Activated CD8-positive, alpha-beta T cell treated with anti-CD3 and anti-CD28 coated beads, Interleukin-2, amount 10 ng/mL, durations not matched to agents 7 days and 5 days (primary cell): ENCODE measurements at places on chromosomes 3 and 15. TPM values are rescaled to one million over a fixed set of nuclear protein-coding genes. Genes with fewer than 3 reads are reported as not detected.

Gene GP5
- total RNA-seq, result 1.4 TPM

Gene TM4SF1
- not detected for total RNA-seq

Gene SNX22
- 0.47 TPM for total RNA-seq

Gene GOLGA8H
- 0.24 TPM for total RNA-seq

Gene ZNF502
- 2.4 TPM for total RNA-seq

Gene TEX9
- total RNA-seq, result 0.60 TPM

Gene NR2F2
- not detected for total RNA-seq

Gene CCR4
- 2.9 TPM for total RNA-seq

Gene NR2E3
- not detected for total RNA-seq

DNA sequence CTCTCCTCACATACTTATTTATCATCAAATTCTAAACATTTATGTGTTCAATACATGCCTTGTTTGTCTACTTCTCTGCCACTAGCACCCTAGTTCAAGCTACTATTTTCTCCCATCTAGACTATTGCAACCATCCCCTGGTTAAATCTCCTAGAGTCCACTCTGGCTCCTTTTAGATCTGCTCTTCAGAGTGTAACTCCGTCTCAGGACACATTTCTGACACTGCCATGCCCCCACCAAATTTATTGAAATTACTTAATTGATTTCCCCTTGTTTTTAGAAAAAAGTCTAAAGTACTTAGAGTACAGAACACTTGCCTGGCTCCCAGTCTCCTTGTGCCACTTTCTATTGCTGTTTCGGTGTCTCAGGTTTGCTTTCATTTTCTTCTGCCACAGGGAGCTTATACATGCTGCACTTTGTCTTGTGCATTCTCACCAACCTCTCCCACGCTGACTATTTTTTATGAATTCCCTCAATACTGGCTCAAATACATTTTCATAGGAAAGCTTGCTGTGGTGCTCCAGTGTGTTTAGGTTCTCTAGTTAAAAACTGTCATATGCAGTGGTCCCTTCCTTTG lies 792.3 kb downstream of the DIPK2A start:
- no peak for DNase-seq

GRCh38 chr15:80123034-80123433 lies 29.8 kb upstream of the FAH start:
- DNase-seq, result no peak

DNA sequence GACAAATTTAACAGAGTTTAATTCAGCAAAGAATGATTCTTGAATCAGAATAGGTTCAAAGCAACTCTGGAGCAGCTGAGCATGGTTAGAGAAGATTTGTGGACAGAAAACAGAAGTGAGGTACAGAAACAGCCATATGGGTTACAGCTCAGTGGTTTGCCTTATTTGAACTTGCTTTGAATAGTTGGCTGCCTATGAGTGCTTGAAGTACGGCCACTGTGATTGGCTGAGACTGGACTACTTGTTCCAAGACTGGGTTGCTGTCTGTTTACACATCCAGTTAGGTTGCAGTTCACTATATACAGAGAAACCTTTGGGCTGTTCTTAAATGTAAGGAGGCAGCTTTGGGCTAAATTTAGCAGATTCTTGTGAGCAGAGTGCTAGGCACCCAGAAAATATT lies 79.4 kb upstream of the CADPS start:
- no peak for DNase-seq

GRCh38 chr3:183844606-183845005 lies 19.2 kb upstream of the MAP6D1 start:
- DNase-seq, result no peak

DNA sequence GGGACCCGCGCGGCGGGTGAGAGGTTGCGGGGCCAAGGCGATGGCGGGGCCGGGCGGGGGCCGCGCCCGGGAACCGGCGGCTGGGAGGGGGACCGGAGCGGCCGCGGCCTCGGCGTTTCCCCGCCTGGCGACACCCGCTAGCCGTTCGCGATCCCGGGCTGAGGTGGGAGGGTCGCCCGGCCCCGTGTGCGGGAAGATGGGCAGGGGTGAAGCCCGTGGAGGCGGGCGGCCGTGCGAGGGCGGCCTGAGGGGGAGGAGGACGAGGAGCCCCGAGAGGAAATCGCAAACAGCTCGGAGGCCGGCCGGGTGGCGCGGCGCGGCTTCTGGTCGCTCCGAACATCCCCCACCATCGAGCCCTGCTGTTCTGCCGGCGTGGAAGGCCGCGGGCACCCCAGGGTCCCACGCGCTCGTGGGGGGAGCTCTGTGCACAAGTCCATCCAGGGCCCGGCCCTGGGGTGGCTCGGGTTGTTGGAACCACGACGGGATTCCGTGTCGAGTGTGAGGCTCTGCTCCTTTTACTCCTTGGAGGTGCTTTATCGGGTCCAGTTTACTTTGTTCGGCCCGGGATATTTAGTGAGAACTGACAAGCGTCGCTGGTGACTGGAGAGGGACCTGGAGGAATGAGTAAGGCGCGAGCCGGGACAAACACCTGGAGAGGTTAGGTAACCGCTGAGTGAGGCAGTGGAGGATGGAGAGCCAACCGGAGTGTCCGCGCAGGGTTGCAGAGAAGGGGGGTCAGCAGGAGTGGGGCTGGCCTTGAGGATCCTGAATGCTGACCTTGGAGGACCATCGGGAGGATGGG lies 728 bp downstream of the CRTC3 start:
- peak; percentile 67 for DNase-seq

- no peak for DNase-seq
These were observed 189.8 kb downstream of the ATP10A start for GRCh38 chr15:25673351-25673750.

GRCh38 chr3:152330559-152330958 lies 61.8 kb downstream of the MBNL1 start:
- no peak for DNase-seq

- no peak for DNase-seq
These were observed 1.6 kb downstream of the LNP1 start for GRCh38 chr3:100402891-100403290.

DNA sequence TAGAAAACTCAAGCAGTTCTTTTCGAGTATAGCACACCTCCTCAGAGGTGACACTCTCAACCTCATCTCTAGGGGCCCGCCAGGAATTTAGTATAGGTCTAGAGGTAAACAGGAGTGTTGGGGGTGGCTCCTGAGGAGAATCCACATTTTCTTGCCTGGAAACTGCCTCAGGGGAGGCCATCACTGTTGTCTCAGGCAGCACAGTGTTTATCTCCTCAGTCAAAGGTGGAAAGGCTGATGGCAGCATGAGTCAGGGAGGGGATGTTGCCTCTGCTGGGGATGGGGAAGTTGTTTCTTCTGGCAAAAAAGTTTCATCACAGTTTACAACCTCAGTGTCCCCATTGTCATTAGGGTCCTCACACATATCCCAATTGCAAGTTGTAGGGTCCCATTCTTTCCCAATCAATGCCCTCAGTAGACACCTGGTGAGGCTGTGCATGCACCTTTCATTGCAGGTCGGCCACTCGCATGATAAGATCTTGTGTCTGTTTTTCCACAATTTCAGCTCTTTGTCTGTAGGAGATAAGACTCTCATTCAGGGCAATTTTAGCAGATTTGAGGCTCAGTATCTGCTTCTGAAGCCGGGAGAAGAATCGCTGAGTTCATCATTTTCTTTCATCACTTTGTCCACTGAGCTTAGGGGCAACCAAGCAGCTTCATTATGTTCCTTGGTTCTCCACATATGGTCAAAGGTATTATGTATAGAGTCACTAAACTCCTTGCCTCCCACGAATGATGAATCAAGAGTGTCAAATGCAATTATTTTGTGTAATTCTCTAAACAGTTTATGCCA lies 25.8 kb downstream of the NAALADL2 start:
- DNase-seq, result no peak

- no peak for DNase-seq
These were observed 10.0 kb upstream of the P3H2 start for GRCh38 chr3:190130696-190131095.

DNA sequence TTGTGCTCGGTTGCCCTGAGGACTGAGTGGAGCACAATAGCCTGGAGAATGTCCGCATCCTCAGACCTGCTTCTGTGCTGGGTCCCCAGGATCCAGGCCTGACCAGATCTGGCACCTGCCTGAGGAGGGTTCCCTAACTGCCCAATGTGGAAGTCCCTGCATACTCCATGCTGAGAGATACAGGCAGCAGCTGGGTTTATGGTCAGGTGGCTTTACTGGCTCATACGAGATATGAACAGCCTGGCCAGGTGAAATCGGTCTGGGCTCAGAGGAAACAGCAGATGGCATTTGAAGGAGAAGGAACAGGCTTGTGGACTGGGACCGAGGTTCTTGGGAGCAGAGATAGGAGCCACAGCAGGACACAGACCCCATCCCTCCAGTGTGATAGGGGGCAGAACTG lies 18.2 kb upstream of the KIF23 start:
- DNase-seq, result no peak

DNA sequence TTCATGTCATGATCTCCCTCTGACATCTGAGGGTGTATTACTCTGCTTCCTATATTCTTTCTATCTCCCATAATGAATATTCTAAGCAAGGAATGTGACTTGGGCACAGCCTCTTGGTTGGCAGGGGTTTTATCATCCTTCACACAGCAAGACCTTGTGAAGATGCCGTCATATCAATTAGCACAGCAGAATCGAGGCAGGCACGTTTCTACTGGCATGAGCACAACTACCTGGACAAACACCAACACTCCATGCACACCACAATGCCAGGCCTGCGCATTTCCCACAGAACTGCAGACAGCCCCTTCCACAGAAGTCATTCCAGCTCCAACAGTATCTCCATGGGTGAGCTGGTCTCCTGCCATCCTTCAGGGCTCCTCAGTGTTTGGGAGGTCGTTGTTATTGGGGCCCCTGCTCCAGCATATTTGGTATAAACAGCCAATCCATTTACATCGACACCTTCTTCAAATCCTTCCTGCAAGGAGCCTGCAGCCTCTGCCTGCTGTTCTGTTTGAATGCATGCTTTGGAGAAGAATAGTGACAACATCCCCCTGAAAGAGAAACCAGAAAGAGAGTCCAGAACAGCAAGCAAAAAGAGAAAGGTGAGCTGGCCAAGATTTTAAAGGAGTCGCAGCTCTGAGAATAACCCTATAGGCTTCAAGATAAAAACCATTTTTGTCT lies 275.5 kb downstream of the SHOX2 start:
- no peak for DNase-seq

DNA sequence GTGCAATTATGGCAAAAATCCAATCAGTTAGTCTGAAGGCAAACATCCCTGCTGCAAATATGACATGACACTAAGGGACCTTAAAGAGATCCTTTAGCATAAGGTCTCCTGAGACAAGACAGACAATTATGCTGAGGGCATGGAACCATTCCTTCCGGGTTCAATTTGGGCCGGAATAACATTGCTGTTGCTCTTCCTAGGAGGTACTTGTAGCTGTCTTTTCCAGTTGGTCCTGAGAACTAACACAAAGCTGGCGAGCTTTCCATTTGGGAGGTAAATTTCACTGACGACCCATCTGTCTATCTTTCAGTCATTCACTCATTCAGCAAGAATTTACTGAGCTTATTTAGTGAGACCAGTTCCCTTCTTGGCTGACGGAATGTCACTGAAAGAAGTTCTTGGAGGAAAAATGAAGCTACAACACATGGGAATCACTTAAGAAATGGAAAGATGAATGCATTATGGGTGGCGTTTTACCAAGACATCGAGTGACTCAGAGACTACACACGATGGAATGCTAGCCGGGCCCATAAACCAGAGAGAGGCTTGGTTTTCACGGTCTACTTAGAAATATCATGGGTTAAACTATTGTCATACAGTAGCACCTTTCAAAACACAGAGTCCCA lies 215.5 kb downstream of the PDZRN3 start:
- no peak for DNase-seq

GRCh38 chr15:71841563-71841962 lies 31.2 kb downstream of the NR2E3 start:
- DNase-seq, result no peak

DNA sequence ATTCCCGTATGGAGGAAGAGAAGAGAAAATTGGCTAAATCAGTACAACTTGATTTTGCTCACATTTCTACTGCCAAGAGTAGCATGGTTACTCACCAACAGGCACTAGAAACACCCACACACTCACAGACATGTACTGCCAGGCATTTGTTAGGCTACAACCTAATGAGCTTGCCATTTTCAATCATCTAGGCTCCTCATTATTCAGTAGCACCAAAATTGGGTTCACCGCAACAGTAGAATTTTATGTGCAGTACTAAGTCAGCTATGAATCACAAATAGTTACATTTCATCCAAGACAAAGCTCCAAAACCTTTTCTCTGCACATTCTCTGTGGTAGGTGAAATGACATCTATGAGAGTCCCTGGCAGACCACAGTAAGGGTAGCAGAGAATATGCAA lies 15.0 kb upstream of the THUMPD3 start:
- DNase-seq, result no peak

DNA sequence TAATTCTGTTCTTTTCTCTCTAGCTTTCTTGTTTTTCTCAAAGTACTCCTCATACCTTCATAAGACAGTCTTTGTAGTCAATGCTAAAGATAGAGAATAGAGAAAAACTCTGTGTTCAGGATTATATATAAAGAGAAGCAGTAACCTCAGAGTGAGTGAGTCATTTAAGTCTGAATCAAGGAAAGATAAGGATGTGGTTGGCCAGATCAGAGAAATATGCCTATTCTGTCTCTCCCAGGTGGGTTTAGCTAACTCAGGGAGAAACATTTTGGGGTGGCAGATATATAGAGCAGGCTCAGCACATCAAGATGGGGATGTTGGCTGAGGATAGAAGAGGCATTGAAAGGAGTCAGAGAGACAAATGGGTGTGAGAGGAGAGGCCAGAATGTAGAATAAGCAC lies 31.4 kb downstream of the GTF2E1 start:
- DNase-seq, result no peak

DNA sequence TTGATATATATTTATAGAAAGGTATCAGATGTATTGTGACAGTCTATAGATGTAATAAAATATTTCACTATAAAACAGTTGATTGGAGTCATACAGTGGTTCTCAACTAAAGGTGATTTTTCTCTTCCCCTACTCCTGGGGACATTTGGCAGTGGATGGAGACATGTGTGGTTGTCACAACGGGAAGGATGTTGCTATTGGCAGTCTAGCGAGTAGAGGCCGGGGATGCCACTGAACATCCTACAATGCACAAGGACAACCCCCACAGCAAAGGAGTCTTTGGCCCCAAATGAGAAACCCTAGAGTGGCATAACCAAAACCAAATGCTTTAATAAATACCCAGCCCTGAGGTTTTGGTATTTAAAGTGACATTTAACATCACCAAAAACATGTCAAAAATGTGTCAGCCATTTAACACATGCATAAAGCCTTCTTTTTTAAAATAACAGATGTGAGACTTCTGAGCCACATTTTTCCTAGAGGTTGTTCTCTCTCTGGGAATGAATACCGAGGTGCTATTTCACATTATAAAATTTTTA lies 367.5 kb downstream of the PTPRG start:
- DNase-seq, result no peak

GRCh38 chr3:135324301-135324700 lies 529.2 kb downstream of the EPHB1 start:
- no peak for DNase-seq

DNA sequence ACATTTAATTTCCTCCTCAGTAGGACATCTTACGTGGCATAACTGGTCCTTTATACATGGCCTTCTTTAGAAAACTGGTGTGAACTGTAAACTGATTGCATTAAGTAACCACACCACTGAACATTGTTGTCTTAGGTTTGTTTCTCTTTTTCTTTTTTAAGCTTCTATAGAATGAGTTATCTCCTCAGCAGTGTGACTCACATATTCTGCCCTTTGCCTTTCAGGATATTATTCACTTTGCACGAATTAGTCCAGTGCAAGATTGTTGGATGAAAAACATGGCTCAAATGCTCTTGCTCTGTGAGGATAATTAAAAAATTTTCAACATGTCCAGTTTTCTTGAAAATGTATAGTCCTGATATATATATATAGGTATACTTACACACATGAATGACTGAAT lies 147.6 kb downstream of the KBTBD8 start:
- no peak for DNase-seq

GRCh38 chr3:187774185-187774789 lies 29.0 kb upstream of the BCL6 start:
- DNase-seq, result no peak
